ENCODE measurements at places on chromosomes 6 and 20.
A peak's percentile ranks its signal among the peaks of the same experiment; 100 is the strongest.

DNA sequence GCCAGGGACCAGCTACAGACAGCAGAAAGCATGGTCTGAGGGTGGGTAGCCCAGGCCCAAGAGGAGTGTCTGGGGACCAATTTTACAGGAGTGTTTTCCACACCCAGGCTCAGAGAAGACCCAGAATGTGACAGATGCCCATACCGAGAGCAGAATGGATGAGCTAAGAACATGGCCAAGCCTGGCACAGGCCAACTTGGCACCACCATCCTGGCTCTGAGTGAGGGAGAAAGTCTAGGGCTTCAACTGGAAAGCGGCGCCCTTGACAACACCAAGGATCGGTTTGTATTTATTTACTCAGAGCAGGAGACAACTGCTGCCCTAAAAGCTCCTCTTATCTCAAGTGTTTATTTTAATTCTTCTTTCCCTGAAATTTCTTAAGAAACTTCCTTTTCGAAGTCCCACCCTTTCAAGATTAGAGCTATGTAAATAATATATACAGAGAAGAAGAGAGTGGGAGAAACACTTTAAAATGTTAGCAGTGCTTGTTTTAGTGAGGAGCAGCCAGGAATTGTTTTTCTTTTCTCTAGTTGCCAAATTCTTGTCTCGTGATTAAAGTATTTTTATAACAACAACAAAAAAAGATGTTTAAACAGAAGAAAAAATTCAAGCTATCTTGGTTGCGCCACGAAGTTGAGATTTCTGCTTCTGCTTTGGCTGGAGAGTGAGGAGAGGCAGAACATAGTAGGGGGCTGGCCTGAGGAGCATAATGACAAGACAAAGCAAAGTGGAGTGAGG lies 16.2 kb downstream of the TNXB start:
- DNase-seq = peak; percentile 92

DNA sequence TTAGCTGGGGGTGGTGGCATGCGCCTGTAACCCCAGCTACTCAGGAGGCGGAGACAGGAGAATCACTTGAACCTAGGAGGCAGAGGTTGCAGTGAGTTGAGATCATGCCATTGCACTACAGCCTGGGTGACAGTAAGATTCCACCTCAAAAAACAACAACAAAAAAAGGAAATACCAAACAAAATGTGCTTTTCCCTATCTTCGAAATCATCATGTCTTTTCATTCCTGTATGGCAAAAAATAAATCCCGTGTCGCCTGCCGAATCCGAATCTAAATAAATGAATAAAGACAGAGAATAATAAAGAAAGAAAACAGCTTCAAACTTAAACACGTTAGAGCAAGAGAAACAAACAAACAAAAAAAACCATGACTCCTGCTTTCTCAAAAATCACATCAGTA lies 11.8 kb downstream of the B4GALT5 start:
- no peak for DNase-seq

DNA sequence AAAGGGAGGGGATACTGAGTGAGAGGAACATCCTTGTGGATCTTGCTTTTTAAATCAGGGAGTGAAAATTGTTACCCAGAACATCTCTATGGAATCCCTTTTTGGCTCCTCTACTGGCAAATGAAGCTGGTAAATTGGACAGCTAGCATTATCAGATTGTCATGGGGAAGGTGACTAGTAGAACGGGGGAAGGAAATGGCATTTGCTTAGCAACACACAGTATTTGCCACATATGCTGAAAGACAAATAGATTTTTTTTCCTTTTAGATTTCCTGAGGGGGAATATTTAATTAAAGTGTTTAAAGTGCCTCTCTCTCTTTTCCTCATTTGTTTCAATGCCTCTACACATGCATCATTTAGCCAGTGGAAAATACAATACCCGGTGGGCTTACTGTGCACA lies 573.5 kb downstream of the BCKDHB start:
- no peak for DNase-seq

- DNase-seq = no peak
Measured at GRCh38 chr6:5896476-5897200, 110.1 kb downstream of the NRN1 start.

DNA sequence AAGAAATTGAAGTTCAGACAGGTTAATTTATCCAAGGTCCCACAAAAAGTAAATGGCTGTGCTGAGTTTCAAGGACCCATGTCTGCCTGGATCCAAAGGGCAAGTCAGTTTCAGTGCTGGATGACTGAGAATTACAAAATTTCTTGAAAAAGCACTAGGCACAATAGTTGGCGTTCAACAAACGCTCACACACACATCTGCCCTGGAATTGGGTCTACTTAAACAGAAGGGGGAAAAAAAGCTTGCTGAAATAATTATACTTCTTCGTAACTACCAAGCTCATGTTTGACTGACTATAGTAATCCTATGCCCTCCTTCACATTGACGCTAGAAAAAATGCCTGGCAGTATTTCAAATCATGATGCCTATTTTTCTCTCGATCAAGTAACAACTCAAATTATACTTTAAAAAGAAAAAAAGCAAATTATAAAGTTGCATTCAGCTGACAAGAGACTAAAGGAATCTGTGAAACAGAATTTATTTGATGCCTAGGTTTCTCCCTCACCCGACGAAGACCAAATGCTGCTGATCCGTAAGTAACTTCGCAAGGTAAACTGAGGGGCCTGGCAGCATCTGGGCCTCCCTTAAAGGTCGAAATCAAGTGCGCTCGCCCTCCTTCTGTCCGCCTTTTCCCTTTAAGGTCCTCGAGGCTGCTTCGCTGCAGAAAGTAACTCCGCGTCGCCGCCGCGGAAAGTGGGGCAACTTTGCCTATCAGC lies 650 bp upstream of the CD2AP start:
- DNase-seq = peak; percentile 13

DNA sequence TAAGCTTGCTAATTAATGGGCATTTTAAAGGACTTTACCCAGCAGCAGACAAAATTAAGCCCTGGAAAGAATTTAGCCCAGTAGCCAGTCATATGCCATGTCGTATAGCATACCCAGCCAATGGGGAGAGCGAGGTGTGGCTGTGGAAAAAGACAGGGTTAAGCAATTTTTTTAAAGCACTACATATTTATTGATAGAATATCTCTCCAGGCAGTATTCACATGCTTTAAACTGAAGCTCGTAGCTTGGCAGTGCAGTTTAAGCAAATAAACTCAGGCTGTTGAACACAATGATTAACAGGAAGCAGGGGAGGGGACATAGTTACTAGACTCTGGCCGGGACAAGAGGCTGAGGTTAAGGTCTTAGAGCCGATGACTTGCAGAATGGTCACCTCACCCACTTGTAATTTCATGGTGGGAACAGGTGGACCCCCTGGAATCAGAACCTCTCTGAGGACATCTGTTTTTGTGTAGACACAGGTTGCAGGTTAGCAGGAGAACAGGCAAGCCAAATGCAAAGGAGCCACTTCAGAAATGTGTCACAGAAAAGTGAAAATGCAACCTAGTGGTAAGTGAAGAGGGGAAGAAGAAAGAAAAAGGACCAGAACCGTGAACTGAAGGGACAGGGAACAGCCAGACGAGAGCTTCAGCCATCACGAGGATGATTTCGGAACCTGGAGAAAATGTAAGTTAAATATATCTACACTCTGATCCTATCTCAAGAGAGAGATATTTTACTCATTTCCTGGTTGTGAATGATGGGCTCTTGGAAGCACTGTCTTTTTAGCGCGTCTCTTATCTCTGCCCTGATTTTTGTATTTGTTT lies 7.2 kb downstream of the GCNT2 start:
- no peak for DNase-seq

DNA sequence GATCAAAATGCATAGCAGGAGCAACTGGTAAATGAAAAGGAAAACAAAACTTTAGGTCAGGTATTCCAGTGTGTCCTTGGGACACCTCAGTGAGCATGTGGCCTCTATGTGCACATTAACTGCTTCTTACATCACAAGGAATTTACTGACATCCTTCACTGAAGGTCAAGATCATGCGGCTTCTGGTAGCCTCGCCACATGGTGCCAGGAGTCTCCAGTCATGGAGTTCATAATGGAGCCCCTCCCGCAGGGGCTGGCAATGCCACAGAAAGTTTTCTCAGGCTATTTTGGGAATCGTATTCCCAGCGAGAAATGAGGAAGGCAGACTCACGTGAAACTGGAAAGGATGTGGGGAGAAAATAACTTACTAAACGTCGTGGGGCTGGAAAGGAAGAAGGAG lies 19.7 kb upstream of the SLC22A3 start:
- no peak for DNase-seq

DNA sequence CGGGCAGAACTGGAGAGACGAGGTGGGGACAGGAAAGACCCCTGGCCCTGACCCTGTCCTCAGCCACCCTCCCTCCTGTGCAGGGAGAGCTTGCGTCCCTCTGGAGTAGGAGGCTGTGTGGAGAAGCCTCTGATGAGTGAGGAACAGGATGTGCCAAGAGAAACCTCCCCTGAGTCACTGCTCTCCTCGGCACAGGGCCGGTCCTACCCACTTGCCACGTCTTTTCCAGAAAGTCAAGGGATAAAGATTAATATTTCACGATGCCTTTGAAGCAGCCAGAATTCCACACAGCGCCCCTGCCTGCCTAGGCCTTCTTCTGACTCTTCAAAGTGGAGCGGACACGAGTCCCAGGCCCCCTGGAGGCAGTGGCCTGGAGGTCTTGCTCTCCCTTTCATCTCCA lies 34.9 kb upstream of the THBS2 start:
- DNase-seq = no peak
